NCI-H2171 treated with DMSO at 0.1 percent for 48 hours (cell line): ENCODE measurements at places on chromosomes 4 and X.

DNA sequence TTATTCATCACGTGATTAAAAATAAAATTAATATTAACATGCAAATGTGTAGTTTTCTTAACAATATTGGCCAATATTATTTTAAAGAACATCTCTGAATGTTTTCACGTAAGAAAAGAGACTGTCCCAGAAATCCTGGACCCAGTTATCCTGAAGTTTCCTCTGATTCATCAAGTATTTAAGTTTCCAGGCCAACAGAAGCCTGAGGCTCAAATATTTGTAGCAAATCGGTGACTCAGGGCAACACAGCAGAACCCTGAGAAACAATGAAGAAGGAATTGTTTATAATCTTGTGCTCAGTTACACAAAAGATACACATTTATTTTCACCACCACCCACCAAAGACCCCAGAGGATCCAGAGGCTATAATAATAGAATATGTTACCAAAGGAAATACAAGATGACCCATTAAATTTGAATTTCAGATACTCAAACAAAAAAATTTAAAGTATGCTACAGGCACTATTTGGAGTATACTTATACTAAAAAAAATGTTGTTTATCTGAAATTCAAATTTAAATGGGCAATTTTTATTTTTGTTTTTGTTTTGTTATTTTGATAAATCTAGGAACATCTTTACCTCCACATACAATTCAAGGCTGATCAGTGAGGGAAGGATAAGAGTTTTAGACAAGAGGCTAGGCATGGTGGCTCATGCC lies 33.9 kb upstream of the SLC7A11 start:
- DNase-seq: no peak

GRCh38 chrX:140817943-140818342 lies 108.4 kb downstream of the LINC00632 start:
- no peak for DNase-seq

- DNase-seq: no peak
Measured at GRCh38 chr4:13833171-13833804, 205.8 kb upstream of the BOD1L1 start.

GRCh38 chr4:150248181-150248580 lies 169.9 kb downstream of the DCLK2 start:
- DNase-seq: no peak

DNA sequence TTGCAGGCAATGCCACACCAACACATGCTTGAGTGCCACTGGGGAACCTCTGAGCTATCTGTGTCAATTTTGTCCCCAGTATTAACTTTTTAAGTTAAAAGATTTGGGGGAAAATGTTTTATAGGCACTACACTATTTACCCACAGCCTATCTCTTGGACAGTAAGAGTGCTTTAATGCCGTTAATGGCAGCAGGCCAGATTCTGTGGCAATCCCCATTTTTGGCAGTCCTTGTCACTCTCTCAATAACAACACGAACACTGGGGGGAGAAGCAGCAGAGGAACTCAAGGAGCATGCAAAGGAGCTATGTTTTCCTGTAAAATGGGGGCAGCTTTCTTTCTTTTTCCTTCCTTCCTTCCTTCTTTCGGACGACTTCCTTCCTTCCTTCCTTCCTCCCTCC lies 168.6 kb downstream of the NSUN7 start:
- no peak for DNase-seq

DNA sequence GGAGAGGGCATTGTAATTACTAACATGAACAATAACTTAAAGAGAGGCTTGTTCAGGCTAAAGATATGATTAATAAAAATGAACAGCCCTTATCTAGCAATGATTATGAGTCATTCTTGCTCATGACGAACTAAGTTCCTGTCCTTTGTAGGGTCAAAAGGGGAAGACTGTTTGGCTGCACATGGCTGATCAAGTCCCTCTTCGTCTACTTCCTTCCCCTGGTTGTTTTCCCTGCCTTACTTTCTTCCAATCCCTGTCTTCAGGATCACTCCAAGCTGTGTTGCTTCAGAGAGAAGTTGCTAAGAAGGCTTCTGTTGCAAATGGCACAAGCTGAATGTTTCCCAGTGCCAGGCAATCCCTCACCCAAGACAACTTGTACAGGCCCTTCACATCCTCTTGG lies 115.0 kb upstream of the HS3ST1 start:
- no peak for DNase-seq

GRCh38 chr4:68499021-68499420 lies 51.8 kb downstream of the TMPRSS11E start:
- DNase-seq: no peak

GRCh38 chr4:105191621-105192210 lies 45.0 kb downstream of the TET2 start:
- DNase-seq: peak; percentile 82

- no peak for DNase-seq
Measured at GRCh38 chrX:110536816-110537215, 178.2 kb downstream of the RTL9 start.

DNA sequence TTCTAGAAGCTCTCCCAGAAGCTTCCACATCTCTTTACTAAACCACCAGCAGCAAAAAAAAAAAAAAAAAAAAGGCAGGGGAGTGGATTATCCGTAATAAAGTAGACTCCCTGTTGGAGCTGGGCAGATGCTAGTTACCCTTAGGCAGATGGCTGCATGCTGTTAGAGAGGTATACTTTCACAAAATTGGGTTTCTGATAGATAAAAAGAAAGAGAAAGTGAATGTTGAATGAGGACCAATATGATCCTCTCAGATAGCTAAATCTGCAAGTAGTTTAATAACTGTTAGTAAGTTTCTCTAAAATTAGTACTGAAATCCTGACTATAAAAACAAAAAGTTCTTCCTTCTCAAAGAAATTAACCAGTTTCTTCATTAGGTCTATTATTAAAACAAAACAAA lies 195.4 kb downstream of the ANAPC10 start:
- DNase-seq: no peak

DNA sequence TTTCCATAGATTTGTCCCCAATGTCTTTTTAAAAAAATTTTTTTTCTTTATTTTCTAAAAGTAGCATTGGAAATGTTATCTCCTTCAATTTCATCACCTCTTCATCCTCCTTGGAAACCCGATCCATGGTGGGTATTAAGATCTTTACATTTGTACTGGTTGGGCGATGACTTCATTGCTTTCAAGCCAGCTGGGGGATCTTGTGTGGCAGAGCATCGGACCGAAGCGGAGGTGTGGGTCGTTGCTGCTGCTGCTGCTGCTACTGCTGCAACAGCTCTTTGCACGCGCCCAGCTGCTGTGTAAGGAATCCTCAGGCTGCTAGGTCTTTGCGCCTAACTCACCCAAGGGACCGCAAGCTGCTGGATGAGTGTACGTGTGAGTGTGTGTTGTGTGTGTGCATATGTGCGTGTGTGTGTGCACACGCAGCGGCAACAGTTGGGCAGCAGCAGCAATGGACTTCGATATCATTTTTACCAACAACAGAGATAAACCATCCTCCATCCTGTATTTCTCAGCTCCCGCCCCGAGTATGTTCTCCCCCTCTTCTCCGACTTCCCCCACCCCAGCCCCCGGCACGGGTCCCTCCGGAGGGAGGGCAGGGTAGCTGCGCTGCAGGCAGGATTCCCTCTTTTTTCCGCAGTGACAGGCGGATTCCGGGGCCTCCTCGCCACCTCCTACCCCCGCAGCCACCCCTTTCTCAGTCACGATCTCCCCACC lies 768 bp upstream of the CDKL5 start:
- peak; percentile 79 for DNase-seq

DNA sequence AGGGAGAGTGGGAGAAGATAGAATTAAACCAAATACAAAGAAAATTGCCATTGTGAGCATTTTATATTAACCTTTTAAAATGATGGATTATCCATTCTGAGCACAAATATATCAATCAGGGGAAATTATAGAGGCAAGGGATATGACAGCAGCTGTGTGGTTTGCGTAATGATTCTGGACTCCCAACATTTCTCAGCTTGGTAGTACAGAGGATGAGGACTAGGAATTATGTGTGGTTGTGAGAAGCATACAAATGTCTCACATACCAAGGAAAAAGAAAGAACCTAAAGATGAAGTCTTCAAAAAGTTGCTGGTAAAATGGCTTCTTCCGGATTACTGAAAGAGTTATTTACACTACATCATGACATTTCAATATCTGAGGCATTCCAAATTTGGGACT lies 674.6 kb upstream of the NR3C2 start:
- no peak for DNase-seq

GRCh38 chr4:2284161-2284933 lies 22.4 kb upstream of the MXD4 start:
- DNase-seq: no peak

- DNase-seq: peak; percentile 52
Measured at GRCh38 chrX:111823128-111823527, 52.9 kb upstream of the TRPC5OS start.

GRCh38 chrX:95911062-95911461 lies 773.6 kb upstream of the DIAPH2 start:
- no peak for DNase-seq

GRCh38 chr4:26069218-26069617 lies 155.2 kb downstream of the SMIM20 start:
- DNase-seq: no peak

GRCh38 chrX:2283111-2283859 lies 217.5 kb downstream of the DHRSX start:
- no peak for DNase-seq

GRCh38 chrX:133265331-133265730 lies 47.2 kb upstream of the TFDP3 start:
- no peak for DNase-seq

DNA sequence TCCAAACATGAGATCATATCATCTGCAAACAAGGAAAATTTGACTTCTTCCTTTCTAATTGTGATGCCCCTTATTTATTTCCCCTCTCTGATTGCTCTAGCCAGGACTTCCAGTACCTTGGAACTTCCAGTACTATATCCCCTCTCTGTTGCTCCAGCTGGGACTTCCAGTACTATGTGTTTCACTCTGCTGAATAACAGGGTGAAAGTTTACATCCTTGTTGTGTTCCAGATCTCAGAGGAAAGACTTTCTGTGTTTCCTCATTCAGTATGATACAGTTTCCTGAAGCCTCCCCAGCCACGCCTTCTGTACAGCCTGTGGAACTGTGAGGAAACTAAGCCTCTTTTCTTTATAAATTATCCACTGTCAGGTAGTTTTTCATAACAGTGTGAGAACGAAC lies 381.3 kb upstream of the FAM47C start:
- no peak for DNase-seq

- DNase-seq: no peak
Measured at GRCh38 chr4:108142870-108143269, 25.9 kb downstream of the LEF1 start.

- DNase-seq: no peak
Measured at GRCh38 chr4:86565651-86566050, 28.5 kb upstream of the PTPN13 start.

DNA sequence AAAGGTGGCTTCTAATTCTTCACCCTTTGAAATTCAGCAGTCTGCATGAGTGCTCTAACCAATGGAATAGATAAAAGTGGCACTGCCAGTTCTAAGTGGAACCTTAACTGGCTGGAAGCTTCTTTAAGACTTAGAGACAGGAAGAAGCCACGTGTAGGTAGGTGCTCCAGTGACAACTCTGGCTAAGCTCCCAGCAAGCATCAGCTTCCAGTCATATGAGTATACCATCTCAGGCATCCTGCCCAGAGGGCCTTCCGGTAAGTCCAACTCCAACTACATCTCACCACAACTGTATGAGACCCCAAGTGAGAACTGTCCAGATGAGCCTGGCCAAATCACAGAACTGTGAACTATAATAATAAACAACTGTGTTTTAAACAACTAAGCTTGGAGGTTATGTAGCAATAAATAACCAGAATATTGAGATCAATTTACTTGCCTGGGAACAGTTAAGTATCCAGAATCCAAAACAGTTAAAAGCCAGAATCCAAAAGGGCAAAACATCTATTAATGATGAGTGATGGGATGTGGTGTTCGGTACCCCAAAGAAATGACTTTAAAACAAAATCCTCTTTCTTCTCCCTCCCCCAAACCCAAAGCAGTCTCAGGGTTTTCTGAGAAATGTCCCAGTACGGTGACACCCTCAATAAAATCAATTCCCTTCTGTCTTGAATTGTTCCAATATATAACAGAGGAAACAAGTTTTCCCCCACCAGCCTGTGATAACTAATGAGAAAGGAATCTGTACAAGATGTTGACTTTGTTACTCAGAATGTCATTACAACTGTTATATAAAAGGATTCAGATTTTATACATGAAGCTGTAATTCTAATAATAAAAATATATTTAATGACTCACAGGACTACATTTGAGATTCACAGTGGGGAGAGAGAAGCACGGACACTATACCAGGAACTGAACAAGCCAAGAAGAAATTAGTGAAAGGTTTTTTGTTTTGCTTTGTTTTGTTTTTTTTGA lies 4.2 kb downstream of the TSPAN5 start:
- no peak for DNase-seq

- no peak for DNase-seq
Measured at GRCh38 chr4:81898862-81899504, 427.3 kb upstream of the RASGEF1B start.

GRCh38 chr4:76758290-76758882 lies 139.6 kb downstream of the SOWAHB start:
- no peak for DNase-seq

GRCh38 chrX:110944751-110945675 lies 149.4 kb upstream of the CHRDL1 start:
- peak; percentile 20 for DNase-seq

- DNase-seq: no peak
Measured at GRCh38 chr4:182206266-182206665, 36.9 kb upstream of the TENM3 start.
